ENCODE measurements at places on chromosomes 1 and 21.
A peak's percentile ranks its signal among the peaks of the same experiment; 100 is the strongest.

DNA sequence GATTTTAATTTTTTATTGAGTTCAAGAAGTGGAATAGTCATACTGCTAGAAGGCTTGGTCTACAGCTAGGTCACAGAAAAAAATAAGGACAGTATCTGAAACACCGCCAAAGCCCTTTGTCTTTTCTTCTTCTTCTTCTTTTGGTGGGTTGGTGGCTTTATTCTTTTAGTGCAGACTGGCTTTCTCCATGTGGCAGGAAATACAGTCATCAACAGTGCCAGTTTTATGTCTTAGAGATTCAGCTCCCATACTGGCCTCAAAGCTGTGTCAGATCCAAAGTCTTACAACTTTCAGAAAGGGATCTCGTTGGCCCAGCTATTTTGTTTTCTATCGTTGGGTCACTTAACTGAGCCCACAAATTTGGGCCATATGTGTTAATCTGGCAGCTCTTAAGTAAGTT lies 58.2 kb downstream of the FNBP1L start:
- DNase-seq: no peak

DNA sequence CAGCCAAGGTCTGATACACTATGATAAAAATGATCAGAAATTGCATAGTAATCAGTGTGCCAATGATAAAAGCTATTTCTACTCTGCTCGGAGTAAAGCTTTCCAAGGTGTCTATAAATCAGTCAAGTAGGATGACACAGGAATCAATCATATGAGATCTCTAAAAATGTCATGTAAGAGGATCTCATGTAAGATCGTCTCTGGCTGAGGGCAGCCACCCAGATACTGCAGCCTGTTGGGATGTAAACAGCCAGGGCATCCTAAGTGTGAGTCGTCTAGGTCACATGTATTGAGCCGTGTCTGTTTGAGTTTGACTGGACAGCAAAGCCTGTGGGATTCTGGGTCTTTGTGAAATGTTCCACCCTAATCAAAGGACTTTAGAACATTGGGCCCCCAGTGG lies 2.8 kb upstream of the TEX35 start:
- peak; percentile 35 for DNase-seq

GRCh38 chr1:29186252-29186651 lies 4.6 kb upstream of the SRSF4 start:
- DNase-seq: no peak

GRCh38 chr1:76807543-76808260 lies 59.6 kb upstream of the ST6GALNAC5 start:
- DNase-seq: no peak

DNA sequence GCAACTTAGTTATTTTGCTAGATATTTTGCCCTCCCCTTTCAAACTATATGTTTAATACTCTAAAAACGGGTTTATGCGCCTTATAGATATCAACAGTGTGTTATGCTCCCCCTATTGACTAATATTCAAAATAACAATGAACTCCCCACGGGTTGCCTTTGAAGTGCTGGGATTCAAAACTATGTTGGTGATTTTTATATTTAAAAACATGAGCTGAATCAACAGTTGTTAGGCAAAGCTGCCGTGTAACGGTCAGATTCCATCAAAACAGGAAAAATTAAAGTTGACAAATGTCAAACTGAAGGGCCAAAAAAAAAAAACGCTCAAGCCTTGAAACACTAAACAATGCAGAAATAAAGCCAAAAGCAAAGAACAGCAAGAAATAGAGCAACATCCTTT lies 2.5 kb downstream of the TGFBR3 start:
- DNase-seq: peak; percentile 71

- no peak for DNase-seq
These were observed 20.2 kb downstream of the COL18A1 start for GRCh38 chr21:45424854-45425795.

- DNase-seq: no peak
These were observed 32.6 kb downstream of the RUNX3 start for GRCh38 chr1:24897263-24898151.

GRCh38 chr1:79369091-79369490 lies 362.6 kb upstream of the ADGRL4 start:
- no peak for DNase-seq

GRCh38 chr1:245800901-245801605 lies 646.3 kb downstream of the KIF26B start:
- DNase-seq: no peak

GRCh38 chr1:197659171-197659570 lies 116.1 kb downstream of the DENND1B start:
- DNase-seq: no peak

GRCh38 chr1:68363339-68363738 lies 86.4 kb downstream of the RPE65 start:
- DNase-seq: no peak

GRCh38 chr21:39124681-39125251 lies 58.5 kb downstream of the PSMG1 start:
- no peak for DNase-seq

GRCh38 chr1:118828038-118828437 lies 160.1 kb downstream of the TBX15 start:
- DNase-seq: no peak

DNA sequence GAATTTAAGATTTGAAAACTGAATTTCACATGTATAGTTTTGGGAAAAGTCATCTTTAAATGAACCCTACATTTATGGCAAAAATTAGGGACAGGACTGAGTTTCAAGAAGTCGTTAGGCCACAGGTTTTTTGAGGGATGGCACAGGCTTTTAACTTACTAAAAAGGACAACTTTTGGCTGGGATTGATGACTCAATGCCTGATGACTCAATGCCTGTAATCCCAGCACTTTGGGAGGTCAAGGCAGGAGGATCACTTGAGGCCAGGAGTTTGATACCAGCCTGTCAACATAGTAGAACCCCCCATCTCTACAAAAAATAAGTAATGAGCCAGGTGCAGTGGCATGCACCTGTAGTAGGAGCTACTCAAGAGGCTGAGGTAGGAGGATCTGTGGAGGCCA lies 15.9 kb downstream of the UCK2 start:
- no peak for DNase-seq

- no peak for DNase-seq
These were observed 1043.7 kb downstream of the ADGRL2 start for GRCh38 chr1:82844447-82844846.

- DNase-seq: peak; percentile 77
These were observed 55.7 kb downstream of the NID1 start for GRCh38 chr1:236009191-236009590.

DNA sequence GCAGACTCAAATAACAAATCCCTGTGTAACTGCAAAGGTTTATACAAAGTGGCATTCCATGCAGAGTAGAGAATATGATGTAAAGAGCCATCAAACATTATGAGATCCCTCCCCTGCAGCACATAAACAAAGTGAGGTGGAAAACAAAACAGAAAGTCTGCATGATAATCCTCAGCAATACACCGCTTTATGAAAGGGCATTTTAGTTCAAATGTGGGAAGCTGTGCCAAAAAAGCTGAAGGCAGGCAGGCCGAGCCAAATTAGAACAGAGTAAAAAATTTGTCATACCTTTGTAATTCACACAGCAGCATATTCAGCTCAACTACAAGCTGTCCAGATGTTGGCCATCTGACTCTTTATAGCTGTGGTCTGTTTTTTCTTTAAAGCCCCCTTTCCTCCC lies 113.5 kb downstream of the LHX9 start:
- DNase-seq: peak; percentile 39

DNA sequence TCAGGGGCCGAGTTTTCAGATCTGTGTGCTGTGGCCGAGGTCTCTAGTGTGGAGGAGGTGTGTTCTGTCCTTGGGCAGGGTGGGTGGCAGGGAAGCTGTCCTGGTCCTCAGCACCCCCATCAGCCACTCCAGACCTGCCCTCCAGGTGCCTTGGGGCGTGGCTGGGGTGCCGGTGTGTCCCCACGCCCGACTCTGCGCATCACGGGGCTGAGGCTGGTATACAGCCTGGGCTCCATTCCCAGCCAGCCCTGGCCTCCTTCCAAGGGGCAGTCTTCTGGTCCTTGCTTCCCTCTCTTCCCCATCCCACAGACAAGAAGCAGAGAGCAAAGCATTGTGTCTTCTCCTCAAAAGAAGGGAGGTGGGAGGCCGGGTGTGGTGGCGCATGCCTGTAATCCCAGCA lies 4.0 kb downstream of the SAMD11 start:
- no peak for DNase-seq

- no peak for DNase-seq
These were observed 18.4 kb upstream of the CDCA8 start for GRCh38 chr1:37673920-37674319.

DNA sequence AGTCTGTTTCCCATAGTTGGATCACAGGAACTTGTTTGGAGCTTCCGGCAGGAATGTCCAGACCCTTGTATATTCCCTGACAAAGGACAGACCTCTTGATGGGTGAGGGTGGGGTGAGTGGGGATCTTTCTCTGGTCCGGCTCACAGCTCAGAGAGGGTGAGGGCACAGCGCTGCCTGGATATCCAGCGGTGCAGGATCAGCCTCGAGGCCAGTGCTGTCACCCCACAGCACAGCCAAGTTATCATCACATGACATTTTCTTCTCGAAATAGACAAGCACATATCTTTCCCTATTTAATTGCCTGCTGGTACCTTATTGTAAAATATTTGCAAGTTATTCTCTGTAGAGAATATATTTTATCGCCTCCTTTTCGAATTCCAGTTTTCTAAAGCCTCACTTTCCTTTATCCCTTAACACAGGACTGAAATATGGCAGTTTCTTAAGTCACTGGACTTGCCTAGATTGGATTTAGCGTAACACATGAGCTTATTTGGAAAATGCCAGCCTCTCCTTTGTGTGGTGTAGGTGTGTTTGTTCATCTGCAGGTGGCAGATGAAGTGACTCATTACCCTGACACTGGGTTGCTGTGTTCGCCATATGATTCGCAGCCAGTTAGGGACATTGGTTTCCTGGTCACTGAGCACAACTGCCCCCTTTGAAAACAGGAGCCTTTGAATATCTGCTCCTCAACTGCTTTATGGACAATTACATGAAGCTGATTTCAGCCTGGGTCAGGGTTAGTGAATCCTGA lies 21.4 kb downstream of the CLIC6 start:
- DNase-seq: no peak

DNA sequence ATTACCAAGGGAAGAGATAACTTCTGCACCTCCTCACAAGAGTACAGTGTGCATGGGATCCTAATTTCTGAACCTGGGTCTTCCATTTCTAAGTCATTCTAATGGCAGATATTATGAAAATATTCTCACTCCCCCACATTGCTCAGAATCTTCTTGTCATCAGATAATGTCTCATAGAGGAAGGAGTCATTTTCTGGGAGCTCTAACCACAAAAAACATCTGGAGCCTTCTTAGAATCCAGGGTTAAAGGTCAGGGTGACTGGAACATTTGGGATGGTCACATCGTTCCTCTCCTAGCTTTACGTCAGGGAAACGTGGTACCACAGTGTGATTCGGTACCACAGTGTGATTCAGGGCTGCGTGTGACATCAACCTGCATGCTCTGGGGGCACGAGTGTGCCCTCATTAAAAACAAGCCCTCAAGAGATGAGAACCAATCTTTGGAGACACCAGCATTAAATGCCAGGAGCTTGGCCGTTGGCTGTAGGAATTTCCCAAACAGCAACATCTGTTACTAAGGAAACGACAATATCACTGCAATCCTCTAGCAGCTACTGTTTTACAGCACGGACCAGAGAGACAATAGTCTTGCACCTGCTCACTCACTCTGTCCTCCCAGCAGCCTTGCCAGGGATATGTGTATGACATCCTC lies 179.1 kb downstream of the PSMG1 start:
- peak; percentile 50 for DNase-seq

- no peak for DNase-seq
These were observed 12.4 kb upstream of the BSDC1 start for GRCh38 chr1:32406629-32407111.

- DNase-seq: peak; percentile 52
These were observed 662.9 kb downstream of the PLPP3 start for GRCh38 chr1:55916481-55916880.

DNA sequence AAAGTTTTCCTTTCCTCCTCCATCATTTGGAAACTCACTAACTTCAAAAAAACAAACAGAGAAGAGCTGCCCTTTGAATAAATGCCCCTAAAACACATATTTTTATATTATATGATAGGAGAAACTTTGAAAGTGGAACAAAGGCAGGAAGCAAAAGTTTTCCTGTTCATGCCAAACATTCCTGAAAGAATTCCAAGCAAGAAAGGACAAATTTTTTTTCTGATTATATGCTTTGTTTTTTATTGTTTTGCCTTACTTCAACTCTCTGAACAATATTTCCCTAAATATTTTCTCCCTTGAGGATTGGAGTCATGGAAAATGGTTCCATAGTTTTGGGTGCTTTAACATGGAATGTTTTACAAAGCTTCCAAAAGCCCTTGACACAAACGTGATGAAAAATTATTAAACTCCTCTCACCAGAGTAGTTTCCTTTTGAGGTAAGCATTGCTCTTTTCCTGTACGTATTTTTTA lies 638.5 kb upstream of the CAMK1G start:
- no peak for DNase-seq

- DNase-seq: peak; percentile 36
These were observed 637.3 kb downstream of the MATN1 start for GRCh38 chr1:30085811-30086770.

- DNase-seq: peak; percentile 32
These were observed 19.7 kb upstream of the PGBD2 start for GRCh38 chr1:248886237-248886895.

GRCh38 chr1:215018555-215018954 lies 64.0 kb upstream of the KCNK2 start:
- DNase-seq: no peak

GRCh38 chr1:109740615-109741373 lies at the start of gene GSTM3:
TSS of gene GSTM3 (minus strand) at chr1:109741038. CDS start at chr1:109740287, 751 bp downstream.
- DNase-seq: no peak

GRCh38 chr1:11842154-11843041 lies 5.2 kb downstream of the NPPA start:
- peak; percentile 93 for DNase-seq

DNA sequence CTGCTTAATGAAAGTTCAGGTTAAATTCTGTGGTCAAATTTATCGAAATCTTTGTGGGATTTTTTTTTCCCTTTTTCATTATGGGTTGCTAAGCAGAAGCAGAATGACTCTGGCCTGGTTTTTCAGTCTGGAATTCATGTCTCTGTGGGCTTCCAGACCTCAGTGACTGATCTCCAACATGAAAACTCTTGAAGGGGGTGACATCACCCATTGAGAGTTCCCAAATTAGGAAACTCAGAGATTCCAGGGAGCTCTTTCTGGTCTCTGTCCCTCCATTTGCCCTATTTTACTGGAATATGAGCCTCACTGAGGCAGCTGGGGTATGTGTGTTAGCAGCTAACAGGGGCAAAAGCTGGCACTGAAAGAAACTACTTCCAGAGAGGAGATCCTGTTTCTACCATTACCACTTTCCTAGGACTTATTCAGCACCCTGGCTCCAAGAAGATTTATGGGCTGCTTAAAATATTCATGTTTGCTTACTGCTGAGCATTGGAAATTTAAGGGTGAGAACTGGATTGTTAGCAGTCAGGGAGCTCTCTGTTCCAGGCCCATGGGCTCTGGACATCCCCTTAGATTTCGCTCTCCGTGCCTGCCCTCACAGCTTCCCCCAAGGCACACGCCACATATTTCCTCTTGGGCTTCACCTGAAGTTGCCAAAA lies 203.4 kb upstream of the SPAG17 start:
- no peak for DNase-seq

DNA sequence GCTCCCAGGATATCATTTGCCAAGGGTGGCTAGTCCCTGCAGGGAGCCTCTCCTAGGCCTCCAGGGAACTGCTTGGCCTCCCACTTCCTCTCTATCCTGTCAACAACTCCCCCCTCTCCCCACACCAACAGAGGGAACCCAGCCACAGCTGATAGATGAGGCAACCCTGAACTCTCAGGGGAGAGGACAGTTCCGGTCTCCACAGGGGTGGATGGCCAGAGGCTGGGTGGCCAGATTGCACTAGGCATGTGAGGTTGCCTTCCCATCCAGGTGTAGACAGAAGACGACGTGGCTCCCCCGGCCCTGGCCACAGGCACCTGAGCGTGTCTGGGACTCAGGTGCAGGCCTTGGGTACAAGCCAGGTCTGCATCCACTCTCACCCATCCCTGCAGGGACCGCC lies 53.3 kb downstream of the TOR1AIP2 start:
- DNase-seq: peak; percentile 34
